ENCODE measurements at places on chromosomes 4 and X.

- no peak for DNase-seq
These were observed at the start of gene TCEAL7 for GRCh38 chrX:103329991-103330390. Gene TCEAL7, plus strand, starts transcription at chrX:103330239. Its CDS starts 1,165 bp downstream, at chrX:103331404.

GRCh38 chrX:148612431-148612830 lies 112.0 kb downstream of the AFF2 start:
- DNase-seq: no peak

- no peak for DNase-seq
These were observed 50.9 kb upstream of the PRDX4 start for GRCh38 chrX:23616361-23616760.

DNA sequence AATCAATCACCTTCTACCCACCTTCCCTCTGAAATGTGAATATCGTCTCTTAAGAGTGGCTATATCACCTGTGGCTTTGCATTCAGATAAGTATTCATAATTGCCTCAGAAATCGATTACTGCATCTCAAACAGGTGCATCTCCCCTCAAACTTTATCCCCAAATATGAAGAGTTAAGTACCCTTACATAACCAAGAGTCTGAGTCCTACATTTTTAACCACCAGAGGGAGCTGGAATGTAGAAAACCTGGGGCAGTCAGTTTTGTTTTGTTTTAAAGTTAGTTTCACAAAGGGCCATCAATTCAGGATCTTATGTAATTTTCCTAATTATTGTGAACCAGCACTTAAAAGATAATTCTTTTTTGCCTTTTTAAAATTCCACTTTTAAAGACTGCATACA lies 5.7 kb downstream of the TCEANC start:
- no peak for DNase-seq

- DNase-seq: no peak
These were observed 297.2 kb downstream of the HS3ST1 start for GRCh38 chr4:11131491-11131890.

DNA sequence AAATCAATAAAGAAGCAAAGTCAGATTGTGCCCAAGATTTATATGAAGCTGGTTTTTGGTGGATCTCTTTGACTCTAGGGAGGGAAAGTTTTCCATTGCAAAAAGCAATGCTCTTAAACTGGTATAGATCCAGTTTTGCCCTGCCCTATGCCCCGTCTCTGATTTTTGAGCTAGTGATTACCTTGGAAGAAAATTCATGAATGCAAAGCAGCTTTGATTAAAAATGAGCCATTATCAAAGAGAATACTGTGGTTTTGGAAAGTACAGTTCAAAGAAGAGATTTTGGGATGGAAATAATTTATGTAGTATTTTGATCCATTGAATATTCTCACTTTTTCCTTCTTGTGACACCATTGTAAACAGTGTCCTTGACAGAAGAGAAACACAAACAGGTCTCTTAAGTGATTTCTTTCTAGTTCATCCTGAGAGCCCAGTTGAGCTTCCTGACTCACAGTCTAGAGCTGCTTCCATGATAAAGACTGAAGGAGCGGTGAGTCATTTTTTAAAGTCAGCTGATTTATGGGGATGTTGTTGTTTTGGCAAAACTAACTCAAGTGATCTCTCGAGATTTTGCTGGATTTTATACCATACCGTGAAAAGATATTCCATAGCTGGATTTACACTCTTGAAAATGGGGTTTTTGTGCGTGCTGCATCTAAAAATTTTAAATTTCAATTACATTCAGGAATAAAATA lies 76.7 kb downstream of the AFF1 start:
- DNase-seq: no peak

DNA sequence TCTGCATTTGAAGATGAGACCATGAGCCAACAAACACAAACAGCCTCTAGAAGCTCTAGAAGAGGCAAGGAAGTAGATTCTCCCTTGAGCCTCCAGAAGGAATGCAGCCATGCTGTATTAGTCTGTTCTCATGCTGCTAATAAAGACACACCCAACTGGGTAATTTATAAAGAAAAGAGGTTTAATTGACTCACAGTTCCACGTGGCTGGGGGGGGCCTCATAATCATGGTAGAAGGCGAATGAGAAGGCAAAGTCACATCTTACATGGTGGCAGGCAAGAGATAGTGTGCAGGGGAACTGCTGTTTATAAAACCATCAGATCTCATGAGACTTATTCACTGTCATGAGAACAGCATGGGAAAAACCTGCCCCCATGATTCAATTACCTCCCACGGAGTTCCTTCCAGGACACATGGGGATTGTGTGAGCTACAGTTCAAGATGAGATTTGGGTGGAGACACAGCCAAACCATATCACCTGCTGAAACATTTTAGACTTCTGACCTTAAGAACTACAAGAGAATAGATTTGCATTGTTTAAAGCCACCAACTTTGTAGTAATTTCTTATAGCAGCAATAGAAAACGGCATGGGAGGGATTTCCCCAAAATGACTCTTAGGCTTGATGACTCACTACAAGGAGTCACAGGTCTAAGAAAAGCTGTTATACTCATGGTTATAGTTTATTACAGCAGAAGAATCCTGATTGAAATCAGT lies 284.4 kb upstream of the SFRP2 start:
- no peak for DNase-seq

- DNase-seq: no peak
These were observed 36.8 kb upstream of the SPP1 start for GRCh38 chr4:87938746-87939145.

GRCh38 chrX:32804034-32804433 lies 407.3 kb downstream of the DMD start:
- no peak for DNase-seq

DNA sequence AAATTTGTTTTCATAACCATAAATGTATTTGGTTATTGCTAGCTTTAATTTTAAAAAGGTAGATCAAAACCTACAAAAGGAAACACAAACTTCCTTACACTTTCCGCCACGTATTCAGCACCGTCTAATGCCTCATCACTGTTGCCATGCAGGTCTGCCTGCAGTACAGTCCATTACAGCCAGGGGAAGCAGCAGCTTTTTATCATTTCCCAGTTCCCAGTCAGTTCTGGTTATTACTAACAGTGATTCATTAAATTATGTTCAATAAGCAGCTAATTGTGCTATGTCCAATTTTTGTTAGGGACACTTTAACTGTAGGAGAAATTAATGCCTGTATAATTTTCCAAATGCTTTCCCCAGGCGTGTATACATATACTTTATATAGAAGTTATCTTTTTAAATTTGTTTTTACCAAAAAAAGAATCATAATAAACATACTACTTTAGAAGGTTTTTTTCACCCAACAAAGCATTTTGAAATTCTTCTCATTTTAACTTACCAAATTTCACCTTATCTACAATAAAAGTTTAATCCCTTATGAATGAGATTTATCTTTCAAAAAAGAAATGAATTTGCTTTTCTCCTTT lies 93.3 kb downstream of the ANXA3 start:
- DNase-seq: peak; percentile 22

GRCh38 chr4:10640561-10641201 lies 43.9 kb downstream of the CLNK start:
- DNase-seq: no peak

GRCh38 chrX:134625315-134625718 lies 33.0 kb downstream of the PLAC1 start:
- no peak for DNase-seq

GRCh38 chrX:47900833-47901232 lies 64.1 kb downstream of the ZNF81 start:
- no peak for DNase-seq

DNA sequence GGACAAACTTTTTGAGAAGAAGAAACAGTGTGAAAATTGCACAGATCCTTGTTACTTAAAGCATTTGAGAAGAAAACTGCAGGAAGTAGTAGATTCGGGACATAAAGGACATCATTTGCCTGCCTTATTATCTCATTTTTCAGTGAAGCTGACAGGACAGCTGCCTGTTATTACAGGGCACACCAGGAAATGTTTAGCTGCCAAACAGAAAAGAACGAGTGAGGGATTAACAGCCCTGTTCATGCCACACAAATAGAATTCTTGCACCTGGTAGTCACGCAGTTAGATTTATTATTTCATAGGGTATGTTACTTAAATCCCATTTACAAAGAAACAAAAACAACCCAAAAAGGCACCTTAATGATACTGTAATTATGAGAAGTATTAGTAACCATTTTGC lies 100.6 kb downstream of the CHIC2 start:
- DNase-seq: no peak

GRCh38 chrX:100379388-100379986 lies 30.6 kb downstream of the PCDH19 start:
- no peak for DNase-seq
